ENCODE measurements at places on chromosomes 5 and 9.

- DNase-seq, result no peak
Observed at GRCh38 chr5:31237174-31237573, 43.7 kb downstream of the CDH6 start.

DNA sequence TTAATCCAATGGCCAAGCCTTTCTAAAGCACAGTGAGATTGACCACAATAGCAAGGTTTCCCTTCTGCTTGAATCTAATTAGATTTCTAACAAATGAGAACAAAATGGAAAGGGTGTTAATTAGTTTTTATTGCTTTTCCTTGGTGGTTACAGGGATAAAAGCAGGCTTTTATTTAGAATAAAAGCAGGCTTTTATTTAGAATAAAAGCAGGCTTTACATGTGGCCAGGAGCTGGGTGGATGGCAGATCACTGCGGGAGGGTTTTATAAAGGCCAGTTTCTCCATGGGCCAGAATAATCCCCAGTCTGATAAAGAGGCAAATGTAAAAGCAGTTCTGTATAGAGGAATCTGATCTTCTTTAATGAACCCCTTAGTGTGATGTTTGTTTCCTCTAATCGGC, 470.2 kb downstream of the TMEM232 start:
- no peak for DNase-seq

DNA sequence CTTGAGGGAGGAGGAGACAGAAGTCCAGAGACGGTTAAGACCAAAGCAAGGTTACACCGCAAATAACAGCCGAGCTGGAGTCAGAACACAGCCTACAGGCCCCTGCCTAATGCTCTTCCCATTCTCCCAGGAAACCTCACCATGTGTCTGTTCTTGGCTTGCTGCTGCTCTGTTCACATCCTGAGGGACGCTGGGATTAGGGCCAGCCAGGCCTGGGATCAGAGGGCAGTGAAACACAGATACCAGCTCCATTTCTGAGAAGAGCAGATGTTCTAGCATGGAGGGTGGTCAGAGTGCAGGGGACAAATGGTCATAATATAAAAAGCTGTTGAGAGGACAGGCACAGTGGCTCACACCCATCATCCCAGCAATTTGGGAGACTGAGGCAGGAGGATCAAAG, 124.8 kb upstream of the LARP1 start:
- no peak for DNase-seq

- no peak for DNase-seq
Observed at GRCh38 chr5:66757219-66757833, 161.1 kb downstream of the MAST4 start.

All from GM18507 (cell line).